Head of caudate nucleus (tissue), 42 donors: ENCODE measurements at places on chromosomes 1 and 21.

- DNase-seq: no peak
Measured at GRCh38 chr1:223716302-223716862, 4.0 kb downstream of the CAPN2 start.

- peak; percentile 27 for DNase-seq
Measured at GRCh38 chr1:153032677-153033308, 1.8 kb downstream of the SPRR1B start.

DNA sequence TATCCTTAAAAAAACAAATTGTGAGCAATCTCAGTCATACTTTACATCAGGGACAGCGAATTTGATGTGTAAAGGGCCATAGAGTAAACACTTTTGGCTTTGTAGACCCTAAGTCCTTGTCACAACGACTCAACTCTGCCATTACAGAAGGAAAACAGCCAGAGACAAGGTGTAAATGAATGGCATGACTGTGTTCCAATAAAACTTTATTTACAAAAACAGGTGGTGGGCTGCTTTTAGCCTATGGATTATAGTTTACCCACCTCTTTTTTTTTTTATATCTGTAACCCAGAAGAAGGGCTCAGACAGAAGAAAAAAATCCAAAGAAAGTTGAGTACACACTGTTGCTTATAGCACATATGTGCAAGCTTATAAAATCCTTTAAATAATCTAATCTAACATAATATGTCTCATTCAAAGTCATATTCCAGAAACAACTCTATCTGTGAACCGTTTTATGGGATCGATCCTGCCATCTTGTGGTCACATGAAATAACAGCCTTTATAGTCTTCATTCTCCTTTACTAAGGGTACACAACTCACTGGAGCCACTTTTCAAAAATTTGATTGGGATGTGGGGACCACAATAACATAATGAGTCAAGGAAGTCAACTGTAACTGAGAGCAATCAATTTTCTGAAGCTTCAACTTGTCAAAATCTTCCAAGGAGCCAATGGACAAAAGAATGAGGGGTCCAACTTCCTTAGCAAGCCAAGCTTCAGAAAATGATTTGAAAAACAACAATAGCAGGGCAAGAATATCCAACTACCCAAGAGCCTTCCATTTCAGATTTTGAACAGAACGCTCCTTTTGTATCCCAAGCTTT lies 142.2 kb upstream of the KRTAP19-8 start:
- peak; percentile 49 for DNase-seq

DNA sequence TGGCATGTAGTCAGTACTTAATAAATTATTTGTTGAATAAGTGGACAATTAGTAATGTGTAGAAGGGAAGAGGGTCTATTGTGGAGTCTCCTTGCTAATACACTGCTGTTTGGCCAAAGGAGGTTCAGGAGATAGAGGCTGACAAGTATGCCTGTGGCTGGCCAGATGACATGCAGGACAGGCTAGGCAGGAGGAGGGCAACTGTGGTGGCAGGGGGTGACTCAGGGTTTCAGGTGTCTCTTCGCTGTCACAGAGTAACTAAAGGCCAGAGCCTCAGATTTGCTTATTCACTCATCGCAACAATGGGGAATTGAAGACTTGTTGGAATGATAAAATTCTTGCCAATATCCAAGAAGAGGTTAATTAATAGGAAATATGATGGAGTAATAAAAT lies 33.1 kb downstream of the THRAP3 start:
- DNase-seq: no peak

- no peak for DNase-seq
Measured at GRCh38 chr1:170768929-170769328, 105.0 kb downstream of the PRRX1 start.

- DNase-seq: no peak
Measured at GRCh38 chr1:165542647-165543046, 1.2 kb upstream of the LRRC52 start.

- DNase-seq: no peak
Measured at GRCh38 chr1:99768104-99768503, 1.7 kb upstream of the FRRS1 start.

DNA sequence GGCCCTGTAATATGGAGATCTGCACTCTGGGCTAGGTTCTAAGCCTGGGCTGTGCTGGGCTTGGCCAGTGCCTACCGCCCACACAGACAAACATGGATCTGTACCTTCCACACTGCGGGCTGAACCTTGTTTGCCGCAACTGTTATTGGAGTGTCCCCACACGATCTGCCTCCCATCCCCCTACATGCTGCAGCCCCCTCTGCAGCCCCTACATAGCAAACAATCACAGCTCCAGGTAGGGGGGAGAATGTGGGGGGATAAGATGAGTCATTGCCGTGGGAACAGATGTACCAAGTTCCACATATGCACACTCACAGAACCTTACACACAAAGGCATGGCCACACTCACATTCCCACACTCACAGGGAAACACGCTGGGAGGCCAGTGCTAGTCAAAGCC lies 2.1 kb upstream of the HCRTR1 start:
- DNase-seq: no peak

- no peak for DNase-seq
Measured at GRCh38 chr1:36515315-36516138, 32.8 kb upstream of the CSF3R start.

GRCh38 chr1:32619701-32620485 lies 30.5 kb downstream of the ZBTB8OS start:
- no peak for DNase-seq

GRCh38 chr1:14031461-14031860 lies 331.5 kb downstream of the PRDM2 start:
- no peak for DNase-seq

- DNase-seq: no peak
Measured at GRCh38 chr1:201500670-201501120, 6.2 kb downstream of the CSRP1 start.

DNA sequence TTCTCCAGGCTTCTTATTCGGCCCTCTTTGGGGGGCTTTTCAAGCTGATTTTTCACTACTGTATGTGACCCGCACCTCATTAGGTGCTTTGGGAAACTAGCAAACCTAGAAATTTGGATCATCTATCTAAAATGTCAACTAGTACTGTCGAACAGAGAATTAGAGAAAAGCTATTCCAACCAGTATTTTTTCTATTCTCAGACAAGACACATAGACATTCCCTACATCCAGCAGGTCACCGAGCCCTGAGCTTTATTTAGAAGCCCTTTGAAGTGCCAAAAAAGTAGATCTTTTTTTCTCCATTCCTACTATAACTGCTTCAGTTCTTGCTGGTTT lies 310 bp upstream of the SSR2 start:
- no peak for DNase-seq

DNA sequence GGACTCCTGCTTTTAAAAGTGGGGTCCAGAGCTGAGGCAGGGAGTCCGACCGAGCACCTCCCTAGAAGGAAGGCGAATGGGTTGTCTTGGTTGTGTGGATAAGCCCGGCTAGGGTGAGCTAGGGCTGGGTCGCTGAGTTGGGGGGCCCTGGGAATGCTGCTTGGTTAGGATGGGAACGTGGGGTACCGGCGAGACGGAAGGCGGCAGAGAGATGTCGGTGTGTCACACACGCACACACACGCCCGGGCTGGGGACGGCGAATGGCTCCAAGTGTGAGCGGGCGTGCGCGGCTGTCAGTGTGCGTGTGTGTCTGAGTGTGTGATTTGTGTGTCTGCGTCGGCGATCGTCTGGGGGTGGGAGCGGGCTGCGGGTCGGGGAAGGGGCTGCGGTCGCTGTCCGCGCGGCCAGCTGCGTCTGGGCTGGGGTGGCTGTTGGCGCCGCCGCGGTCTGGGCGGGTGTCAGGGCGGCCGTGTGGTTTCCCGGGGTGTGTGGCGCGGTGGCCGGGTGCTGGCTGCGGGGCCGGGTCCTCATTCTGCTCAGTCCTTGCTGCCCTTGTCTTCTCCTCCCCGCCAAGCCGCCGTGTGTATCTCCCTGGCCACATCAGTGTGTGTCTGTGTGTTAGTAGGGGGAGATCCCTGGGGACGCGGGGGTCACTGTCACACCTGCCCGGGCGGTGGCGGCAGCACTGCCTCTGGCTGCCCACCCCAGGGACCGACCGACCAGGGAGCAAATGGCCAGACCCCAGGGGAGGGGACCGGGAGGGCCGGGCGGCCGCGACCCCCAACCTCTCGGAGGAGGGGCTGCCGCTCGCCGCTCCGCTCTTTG lies 1.1 kb downstream of the EFNA3 start:
- peak; percentile 54 for DNase-seq

DNA sequence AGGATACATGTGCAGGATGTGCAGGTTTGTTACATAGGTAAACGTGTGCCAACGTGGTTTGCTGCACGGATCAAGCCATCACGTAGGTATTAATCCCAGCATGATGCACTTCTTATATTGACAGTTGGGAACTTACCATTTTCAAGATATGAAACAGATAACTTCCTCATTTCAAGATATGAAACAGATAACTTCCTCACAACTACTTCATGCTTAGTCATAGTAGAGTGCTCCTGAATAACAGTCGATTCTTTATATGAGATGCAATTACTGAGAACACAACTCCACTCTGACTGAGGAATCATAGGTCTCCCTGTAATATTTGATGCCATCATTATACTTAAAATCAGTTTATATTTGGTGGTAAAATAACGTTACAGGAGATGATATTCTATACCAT lies 1124.3 kb downstream of the AMY1C start:
- DNase-seq: no peak

GRCh38 chr21:42411891-42412635 lies 8.4 kb downstream of the UBASH3A start:
- DNase-seq: no peak

DNA sequence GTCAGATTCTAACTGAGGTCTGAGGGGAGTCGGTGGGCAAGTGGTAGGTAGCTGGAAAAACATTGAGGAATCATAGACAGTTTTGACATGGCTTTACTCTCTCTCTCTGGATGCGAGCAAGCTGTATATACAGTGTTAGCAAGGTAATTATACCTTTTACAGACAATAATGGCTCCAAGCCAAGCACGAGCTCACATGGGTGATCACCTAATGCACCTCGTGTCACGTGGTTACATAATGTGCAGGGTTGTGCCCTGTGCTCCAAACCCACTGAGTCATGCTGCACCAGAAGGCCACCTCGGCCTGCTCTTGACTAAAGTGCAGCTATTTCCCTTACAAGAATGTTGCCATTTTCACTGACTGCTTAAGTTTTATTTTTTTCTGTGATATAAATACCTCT lies 7.6 kb upstream of the CLCA2 start:
- DNase-seq: no peak

- DNase-seq: no peak
Measured at GRCh38 chr1:238664139-238664538, 722.2 kb upstream of the CHRM3 start.

DNA sequence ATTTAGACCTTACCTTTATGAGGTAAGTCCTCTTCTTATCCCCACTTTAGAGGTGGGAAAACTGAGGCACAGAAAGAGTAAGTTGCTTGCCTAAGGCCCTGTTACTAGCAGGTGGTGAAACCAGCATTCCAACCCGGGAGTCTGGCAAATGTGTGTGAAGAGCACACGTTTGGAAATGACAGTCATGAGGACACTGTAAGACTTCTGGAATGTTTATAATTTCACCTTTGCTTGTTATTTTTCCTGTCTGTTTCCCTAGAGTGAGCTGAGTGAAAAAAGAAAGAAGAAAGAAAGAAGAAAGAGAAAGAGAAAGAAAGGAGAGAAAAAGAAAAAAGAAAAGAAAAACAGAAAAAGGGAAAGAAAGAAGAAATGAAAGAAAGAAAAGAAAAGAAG lies 21.2 kb upstream of the LGALS8 start:
- DNase-seq: no peak

DNA sequence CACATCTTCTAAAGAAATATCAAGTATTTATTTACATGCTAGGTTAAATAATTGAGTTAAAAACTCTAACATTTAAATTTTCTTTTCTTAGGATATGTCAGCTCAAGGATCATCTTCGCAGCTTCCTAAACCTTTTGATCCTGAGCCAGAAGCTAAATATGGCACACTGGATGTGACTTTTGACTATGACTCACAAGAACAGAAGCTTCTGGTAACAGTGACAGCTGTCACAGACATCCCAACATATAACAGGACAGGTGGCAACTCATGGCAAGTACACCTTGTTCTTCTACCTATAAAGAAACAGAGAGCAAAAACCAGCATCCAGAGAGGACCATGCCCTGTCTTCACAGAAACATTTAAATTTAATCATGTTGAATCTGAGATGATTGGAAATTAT lies 132.7 kb upstream of the SERTAD4 start:
- peak; percentile 50 for DNase-seq

DNA sequence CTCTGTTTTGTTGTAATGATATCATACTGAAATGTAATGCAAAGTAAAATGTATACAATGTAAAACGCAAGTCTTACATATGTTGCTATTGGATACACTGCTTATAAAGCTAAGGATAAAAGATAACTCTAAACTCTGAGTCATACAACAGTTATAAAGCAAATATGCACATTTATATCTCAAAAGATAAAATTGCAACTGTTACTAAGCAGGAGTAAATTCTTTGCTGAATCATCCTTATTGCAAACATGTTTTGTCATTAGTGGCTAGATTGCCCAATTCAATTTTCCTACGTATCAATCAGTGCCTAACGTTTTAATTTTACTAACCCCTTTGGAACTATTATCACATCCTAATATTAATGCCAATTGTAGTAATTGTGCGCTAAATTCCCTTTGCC lies 762.9 kb downstream of the LTN1 start:
- DNase-seq: no peak

DNA sequence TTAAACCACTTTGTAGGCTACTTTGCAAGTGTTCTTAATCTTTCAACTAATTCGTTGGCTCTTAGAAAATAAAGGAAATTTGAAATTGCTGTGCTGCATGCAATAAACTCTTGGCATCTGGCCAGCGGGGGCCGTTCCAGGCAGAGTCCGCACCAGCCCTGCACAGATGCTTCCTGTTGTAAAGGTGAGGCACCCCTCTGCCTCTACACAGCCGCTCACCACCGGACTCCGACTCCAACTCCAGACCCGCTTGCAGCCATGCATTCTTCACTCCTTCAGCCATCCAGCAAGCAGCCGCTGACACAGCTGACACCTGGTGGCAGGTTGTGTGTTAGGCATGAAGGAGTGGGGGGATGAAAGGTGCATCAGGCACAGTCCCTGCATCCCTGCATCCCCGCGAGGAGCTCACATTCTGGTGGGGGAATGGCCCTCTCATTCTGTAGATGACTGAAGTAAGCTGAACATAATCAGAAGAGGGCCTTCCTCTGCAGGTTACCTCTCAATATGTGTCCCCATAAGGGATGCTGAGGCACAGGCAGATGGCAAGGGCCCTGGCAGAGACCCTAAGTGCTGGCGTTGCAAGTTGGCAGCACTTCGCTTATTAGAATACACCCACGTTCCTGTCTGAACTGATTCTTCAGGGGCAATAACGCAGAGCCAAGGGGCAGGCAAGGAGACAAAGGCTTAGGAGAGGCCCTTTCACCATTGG lies 56.8 kb downstream of the GLIS1 start:
- DNase-seq: peak; percentile 15

- peak; percentile 35 for DNase-seq
Measured at GRCh38 chr1:8818325-8818775, 910 bp upstream of the RERE start.

DNA sequence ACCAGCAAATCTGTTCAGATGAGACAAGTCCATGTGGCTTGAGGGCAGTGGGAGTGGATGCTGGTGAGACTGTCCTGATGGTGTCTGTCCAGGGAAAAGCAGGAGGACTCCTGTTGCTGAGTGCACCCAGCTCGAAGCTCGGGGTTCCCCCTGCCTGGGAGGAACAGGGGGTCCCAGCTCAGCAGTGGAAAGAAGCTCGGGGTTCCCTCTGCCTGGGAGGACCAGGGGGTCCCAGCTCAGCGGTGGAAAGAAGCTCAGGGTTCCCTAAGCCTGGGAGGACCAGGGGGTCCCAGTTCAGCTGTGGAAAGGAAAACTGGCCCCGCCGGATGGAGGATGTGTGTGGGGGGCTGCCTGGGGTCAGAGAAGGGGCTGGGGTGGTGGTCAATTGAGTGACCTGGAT lies 39.1 kb downstream of the CRYAA start:
- no peak for DNase-seq
